ENCODE measurements at places on chromosomes 12 and 14.

- no peak for DNase-seq
Measured at GRCh38 chr12:53695152-53696145, 19.6 kb upstream of the ATP5MC2 start.

- no peak for DNase-seq
Measured at GRCh38 chr12:386651-387050, 2.5 kb downstream of the KDM5A start.

DNA sequence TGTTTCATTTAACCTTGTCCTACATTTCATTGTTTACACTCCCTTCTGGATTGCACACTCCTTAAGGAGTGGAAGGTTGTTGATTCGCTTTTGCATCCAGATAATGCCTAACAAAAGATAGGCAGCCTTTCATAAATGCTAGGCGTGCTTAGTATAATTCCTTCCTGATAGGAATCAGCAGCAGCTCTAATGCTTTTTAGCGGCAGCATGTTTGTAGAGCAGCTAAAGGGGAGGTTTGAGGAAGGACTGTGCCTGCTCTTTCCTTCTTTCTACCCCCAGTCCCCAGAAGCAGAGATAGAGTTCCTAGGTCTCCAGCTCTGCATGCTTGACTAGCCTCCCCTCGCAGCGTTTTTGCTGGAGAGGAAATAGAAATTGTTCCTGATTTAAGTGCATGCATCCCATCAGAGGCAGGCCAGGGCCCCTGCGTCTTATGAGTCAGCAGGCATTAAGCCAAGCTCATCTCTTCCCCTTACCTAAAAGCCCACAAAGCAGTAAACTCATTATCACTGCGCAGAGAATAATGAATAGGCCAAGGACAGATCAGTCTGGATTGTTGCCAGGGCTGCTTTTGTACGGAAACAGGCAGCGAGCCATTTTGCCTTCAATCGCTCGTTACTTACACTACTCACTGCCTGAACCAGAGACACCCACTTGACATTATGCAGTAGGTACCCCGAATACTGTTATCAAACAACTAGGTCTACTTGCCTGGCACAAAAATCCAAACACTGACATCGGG is 14.0 kb upstream of the TBPL2 start:
- DNase-seq = no peak

- DNase-seq = no peak
Measured at GRCh38 chr14:69595336-69595735, 16.1 kb upstream of the SUSD6 start.

- no peak for DNase-seq
Measured at GRCh38 chr14:59274991-59275391, 86.5 kb downstream of the DAAM1 start.

- DNase-seq = no peak
Measured at GRCh38 chr12:49808686-49809380, 19.4 kb downstream of the NCKAP5L start.

- no peak for DNase-seq
Measured at GRCh38 chr14:49306152-49306751, 279.9 kb downstream of the RPS29 start.

GRCh38 chr12:124348659-124349380 is 53.9 kb downstream of the RFLNA start:
- no peak for DNase-seq

GRCh38 chr12:68924546-68924945 is 8.4 kb downstream of the CPM start:
- no peak for DNase-seq

GRCh38 chr12:38998887-38999482 is 93.6 kb upstream of the CPNE8 start:
- DNase-seq = no peak

- no peak for DNase-seq
Measured at GRCh38 chr12:115798309-115798917, 479.1 kb downstream of the MED13L start.

DNA sequence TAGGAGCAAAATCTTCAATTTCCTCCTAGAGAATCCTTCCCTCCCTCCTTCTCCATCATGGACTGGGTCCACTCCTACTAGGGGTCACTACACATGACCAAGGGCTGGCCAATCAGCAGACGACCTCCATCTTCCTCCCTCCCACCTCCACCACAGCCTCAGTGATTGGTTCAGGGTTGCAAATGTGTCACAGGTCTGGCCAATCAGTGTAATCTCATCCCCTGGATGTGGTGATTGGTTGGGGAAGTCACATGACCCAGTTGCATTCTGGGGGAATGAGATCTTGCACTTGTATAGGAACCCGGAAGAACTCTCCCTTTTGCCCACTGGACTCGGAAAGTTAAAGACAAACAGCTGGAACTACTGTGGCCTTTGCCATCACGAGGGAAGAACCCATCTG is 169.2 kb downstream of the PIWIL1 start:
- no peak for DNase-seq

DNA sequence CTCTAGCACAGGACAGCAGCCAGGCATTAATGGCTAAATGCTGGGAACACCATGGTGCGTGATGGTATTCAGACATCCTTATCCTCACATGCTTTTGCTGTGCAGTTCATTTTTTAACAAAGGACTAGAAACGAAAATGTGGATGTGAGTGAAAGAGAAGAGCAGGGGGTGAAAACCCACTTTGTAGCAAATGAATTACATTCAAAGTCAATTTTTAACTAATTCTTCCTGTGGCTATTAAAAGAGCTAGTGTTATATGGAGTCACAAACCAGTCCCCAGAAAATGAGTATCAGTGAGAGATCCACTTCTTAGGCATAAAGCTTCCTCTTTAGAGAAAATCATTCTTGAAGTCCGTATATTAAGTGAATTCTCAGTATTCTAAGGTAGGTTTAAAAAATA is 592.0 kb upstream of the LMO3 start:
- no peak for DNase-seq

- DNase-seq = no peak
Measured at GRCh38 chr14:72708708-72709475, 185.0 kb downstream of the DPF3 start.

DNA sequence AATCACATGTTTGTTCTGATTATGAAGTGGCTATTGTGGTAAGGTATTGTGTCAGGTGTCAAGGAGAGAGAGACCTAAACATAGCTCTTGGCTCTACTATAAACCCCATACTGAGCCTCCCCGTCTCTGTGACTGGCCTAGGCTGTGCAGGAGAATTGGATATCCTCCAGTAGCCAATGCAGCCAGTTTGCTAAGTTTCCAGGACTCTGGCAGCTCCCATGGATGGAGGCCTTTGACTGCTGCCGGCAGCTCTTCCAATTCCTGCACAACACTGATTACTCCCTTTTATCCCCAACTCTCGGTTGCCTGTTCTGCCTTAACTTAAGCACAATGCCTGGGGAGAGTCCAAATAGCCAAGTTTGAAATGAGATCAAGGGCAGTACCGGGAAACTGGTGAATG is 59.3 kb downstream of the ABCC9 start:
- no peak for DNase-seq

DNA sequence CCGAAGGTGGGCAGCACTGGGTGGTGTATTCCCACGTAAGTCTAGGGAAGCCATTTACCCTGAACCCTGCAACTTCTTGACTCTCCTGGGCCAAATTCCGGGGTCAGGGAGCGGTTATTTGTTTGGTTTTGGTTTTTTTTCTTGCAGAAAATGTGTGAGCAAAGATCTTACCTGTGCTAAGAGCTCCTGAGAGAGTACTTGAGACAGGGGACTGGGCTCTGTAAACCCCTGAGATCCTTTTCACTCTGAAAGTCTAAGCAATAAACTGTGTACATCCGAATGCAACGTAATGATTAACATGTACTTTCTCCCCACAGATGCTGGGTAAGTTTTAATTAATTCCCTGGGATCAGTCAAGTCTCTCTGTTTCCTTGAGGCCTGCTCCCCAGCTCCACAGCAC is 21.5 kb downstream of the OR10P1 start:
- DNase-seq = no peak

DNA sequence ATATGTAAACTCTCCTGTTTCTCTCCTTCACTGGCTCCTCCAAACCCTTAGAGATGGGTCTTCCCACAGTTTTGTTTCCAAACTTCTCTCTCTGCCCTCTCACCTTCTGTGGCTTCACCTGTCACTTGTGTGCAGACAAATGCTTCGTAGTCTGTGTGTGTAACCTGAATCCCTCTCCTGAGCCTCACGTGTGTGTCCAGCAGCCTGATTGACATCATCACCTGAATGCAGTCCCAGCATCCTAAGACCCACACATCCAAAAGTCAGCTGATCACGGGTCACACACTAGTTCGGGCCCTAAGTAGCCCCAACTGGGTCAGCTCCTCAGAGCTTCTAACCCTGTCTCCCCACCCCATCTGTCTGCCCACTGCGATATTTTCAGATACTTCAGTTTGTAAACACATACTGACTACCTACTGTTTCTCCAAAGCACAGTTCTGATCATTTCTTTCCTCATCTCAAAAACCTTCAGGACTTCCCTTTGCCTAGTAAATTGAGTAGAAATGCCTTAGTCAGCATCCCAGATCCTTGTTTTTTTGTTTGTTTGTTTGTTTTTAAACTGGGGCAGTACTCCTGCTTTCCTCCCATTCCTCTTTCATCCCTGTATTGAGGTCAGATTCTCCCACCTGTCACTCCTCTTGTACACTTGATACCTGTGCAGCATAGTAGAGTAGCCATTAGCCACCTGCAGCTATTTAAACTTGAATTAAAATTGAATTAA is 23.7 kb downstream of the FNTB start:
- DNase-seq = no peak

DNA sequence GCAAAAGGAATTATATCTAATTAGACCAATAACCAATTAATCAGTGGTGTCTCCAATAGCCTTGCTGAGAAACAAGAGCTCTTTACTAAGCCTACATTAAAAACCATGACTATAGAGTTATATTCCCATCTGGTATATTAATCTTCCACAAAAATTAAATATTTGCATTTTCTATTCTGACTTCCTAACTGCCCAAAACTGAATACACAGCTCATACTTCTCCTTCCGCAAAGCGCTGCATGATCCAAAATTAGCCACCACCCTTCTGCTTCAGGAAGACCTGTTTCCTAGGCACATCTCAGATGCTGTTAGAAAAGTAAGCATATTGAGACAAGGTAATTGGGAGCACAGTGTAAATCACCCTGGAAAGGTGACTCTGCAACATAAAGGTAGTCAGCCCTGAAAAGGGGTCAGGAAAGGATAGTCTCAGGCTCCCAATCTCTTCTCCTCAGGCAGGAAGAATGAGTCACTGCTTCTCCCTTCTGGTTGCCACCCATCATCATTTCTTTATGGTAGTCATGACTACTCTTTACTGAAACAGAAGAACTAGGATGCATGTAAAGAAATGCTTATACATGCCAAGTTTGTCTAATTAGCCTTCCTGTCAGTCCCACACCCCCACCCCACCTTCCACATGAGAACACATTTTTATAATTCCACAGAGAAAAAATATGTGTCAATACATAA is 54.3 kb downstream of the PLCZ1 start:
- DNase-seq = no peak

GRCh38 chr12:120413901-120414695 is 23.8 kb upstream of the COX6A1 start:
- no peak for DNase-seq

GRCh38 chr12:51275088-51275487 is 4.9 kb upstream of the SMAGP start:
- no peak for DNase-seq

GRCh38 chr12:6114476-6114870 is 10.0 kb downstream of the VWF start:
- DNase-seq = no peak

DNA sequence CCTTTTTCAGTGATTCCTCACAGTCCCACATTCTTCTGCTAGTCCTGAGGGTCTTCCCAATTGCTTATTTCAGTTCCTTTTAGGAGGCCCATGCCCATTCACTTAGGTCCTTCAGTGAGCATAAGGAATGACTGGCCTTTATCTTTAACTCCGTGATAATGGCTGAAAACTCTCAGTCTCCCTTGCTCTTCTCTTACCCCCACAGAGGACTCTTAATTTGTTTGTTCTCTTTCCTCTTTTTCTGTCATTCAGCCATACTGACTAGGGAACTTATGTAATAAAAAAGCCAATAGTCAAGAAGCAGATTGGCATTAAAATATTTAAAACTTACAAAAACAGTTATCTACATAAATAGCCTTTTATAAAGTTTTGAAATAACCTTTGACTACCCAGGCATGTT is 17.1 kb upstream of the VDR start:
- DNase-seq = no peak

- no peak for DNase-seq
Measured at GRCh38 chr14:104200106-104200505, 61.7 kb downstream of the KIF26A start.

GRCh38 chr14:91947475-91948184 is at the start of gene FBLN5:
FBLN5 (minus strand) TSS chr14:91947694; CDS start chr14:91947229, 465 bp downstream.
- DNase-seq = no peak

- no peak for DNase-seq
Measured at GRCh38 chr14:36504771-36505175, 15.3 kb downstream of the NKX2-1 start.

DNA sequence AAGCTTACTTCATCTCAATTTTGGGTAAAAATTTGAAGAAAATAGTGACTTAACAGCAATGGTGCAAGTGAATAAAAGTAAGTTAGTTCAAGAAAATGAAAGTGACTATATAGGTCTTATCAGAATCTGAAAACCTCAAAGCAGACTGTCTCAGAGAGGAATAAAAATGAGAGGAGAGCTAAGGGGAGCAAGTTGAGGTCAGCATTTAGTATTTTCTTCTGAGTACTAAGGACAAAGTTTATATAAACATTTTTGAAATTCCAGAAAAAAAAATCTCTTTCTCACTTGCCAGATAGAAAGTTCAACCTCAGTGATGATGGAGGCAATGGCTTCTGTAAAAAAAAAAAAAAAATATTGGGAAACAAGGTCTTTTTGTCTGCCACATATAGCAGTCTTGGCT is 414.1 kb downstream of the NPAS3 start:
- DNase-seq = no peak

- DNase-seq = no peak
Measured at GRCh38 chr14:63343878-63344277, 25.1 kb upstream of the GPHB5 start.

DNA sequence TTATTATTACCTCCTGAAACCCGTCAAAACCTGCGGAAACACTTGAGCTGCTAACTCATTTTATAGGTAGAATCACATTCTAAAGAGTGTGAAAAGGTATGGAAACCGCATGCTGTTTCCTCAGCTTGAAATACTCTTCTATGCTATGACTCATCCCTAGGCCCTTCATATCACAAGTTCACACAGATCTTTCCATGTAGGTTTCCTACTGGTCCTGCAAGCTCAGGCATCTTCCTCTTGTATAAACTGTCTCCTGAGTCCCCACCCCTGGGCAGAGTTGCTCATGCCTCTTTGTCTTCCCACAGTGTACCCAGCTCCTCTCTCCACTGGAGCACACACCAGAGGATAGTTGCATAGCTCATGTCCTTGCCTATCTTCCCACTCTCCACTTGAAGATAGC is 84.7 kb downstream of the CMAS start:
- DNase-seq = no peak

DNA sequence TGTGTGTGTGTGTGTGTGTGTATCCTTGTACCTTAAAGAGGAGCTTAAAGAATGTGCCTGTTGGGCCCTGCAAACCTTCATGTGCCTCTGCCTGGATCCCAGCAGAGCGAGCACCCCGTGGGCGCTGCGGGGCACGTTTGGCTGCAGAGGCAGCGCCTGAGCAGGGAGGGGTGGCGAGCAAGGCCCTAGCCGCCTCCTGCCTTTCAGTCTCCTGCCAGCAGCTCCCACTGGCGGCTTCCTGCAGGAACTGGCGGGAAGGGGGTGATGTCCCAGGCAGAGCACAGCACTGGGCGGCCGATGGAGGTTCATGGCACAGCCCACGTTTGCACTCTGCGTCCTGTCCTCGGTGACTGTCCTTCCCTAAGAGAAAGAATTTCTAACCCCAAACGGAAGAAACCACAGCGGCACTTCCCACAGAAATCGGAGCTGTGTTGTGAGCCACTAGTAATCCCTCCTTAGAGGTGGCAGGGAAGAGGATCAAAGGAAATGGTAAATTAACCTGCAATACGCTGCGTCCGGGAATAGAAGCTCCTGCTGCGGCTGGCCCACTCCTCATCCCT is 19.8 kb downstream of the ZBTB42 start:
- no peak for DNase-seq
